CD4-positive, alpha-beta T cell treated with Interleukin-10 for 1 hour (primary cell): ENCODE measurements at places on chromosomes 6 and 20.

DNA sequence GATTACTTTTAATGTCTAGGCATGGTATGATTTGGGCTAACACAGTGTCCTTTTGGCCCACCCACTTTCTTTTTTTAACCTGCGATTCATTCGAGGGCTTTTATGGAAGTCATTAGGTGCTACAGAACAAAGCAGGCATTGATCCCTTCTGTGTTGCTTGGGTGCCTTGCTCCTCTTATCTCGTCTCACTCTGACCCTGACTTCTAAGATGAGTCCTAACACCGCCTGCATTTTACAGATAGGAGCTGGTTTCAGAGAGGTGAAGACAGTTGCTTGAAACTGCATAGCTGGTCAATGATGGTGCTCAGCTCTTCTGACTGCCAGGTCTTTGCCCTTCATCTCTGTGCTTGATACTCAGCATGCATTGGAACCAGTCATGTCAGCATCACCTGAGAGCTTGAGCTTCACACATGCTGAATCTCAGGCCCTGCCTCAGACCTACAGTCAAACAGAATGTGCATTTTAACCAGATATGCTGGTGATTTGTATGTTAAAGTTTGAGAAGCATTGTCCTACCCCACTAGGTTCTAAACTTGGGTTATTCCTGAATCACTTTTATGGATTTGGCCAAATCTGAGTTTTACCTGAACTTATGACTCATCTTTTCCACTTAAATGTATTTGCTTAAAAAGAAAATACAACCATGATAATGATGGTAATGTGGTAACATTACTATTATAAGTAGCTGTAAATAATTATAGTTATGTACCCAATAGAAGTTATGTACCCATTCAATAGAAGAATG, 142.3 kb downstream of the PLCB4 start:
- no peak for DNase-seq

- no peak for DNase-seq
Measured at GRCh38 chr20:3727401-3728021, 5.0 kb upstream of the HSPA12B start.

- no peak for DNase-seq
Measured at GRCh38 chr6:16925461-16925860, 164.2 kb upstream of the ATXN1 start.

- DNase-seq = no peak
Measured at GRCh38 chr6:160419488-160419887, 71.3 kb downstream of the SLC22A3 start.

DNA sequence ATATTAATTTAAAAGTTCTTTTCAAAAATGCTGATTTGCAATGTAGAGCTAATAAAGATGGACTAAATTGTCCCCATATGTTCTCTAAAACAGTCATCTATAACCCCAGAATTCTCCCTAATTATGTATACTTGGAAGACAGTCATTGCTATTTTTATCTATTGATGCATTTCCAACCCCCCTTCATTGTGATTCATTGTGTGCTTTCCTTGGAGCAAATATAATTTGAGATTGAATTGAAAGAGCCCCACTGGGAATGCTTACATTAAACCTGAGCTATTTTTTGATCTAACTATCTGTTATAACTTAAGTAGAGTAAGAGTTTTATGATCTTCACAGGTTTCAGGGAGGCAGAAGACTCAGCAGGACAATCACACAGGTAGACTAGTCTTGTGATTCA, 73.7 kb upstream of the PTCHD4 start:
- no peak for DNase-seq

DNA sequence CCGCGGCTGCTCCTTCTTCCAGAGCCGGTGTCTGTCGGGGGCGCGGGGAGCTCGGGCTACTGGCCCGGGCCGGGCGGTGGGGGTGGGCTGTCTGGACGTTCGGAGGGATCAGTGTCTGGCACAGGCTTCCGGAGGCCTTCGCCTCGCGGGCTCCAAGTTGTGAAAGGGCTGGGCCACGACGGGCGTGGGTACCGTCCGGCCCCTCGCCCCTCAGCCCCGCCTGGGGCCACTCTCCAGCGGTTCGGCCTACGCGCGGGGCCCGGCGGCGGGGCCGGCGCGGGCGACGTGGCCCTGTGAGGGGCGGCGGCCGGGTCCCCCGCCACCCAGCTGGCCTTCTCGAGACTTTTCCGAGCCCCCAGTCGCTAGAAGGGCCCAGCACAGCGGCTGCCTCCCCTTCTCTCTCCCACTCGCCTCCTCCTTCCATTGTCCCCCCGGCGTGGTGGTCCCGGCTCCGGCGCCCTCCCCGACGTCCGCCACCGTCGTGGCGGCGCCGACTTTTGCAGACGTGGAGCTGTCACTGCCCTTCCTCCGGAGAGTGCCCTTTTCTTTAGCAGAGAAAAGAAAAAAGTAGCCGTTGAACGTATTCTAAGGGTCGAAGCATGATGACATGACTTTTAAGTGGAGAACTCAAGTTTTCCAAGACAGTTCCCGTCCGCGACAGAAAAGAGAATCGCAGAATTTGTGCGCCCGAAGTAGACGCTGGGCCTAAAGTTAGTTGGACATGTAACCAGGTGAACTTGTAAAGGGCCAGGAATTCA, 571 bp downstream of the ITCH start:
- DNase-seq = no peak

GRCh38 chr20:33162313-33162712, 5.6 kb upstream of the BPIFA2 start:
- no peak for DNase-seq

DNA sequence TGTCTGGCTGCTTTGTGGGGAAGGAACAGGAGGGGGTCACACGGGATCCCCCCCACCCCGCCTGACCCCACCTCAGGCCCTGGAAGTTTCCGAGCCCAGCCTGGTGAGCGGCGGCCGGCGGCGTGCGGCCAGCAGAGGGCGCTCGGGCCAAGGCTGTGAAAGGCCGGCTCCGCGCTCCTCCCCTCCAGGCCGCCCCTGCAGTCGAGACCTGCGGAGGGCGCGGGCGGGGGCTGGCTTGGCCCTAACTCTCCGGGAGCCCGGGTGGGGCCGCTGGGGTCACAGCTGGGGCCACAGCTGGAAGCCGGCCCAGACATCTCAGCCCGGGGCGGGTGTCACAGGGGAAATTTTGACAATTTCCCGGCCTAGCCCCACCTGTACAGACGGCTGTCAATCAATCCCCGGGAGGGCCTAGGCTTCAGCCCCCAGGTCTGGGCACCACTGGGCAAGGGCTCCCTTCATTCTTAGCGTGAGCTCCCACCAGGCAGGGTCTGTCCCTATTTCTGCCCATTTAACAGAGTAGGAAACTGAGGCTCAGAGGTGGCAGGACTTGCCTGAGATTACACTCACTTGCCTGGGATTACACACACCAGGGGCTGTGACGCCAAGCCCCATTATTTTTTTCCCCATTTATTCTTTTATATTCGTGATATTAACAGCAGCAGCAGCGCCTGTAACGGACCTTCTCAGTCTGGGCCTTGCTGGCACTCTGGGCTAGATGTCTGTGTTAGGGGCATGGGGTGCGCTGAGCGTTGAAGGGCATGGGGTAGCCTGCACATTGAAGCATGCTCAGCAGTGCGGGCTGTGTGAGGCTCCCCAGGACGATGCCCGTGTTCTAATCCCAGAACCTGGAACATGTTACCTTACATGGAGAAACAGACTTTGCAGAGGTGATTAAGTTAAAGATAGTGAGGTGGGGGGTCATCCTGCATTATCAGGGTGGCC, 23.0 kb downstream of the ZBP1 start:
- peak; percentile 76 for DNase-seq

GRCh38 chr6:116397914-116398313, 27.2 kb downstream of the DSE start:
- DNase-seq = no peak

DNA sequence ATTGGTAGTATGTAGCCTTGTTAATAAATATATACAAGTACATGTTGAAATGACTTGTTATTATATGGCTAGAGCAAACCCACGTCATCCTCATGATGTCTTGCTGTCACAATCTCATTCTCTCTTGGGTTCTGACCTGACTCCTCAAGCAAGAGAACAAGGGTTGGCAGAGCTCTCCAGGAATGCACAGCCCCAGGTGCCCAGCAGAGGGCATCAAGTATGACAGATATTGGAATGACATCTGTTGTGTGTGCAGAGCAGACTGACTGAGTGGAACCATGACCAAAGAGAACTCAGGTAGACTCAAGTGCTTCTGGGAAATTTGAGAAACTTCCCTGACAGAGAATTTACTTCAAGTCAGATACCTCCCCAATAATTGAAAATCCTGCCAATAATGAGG, 90.6 kb downstream of the PAX1 start:
- DNase-seq = no peak

DNA sequence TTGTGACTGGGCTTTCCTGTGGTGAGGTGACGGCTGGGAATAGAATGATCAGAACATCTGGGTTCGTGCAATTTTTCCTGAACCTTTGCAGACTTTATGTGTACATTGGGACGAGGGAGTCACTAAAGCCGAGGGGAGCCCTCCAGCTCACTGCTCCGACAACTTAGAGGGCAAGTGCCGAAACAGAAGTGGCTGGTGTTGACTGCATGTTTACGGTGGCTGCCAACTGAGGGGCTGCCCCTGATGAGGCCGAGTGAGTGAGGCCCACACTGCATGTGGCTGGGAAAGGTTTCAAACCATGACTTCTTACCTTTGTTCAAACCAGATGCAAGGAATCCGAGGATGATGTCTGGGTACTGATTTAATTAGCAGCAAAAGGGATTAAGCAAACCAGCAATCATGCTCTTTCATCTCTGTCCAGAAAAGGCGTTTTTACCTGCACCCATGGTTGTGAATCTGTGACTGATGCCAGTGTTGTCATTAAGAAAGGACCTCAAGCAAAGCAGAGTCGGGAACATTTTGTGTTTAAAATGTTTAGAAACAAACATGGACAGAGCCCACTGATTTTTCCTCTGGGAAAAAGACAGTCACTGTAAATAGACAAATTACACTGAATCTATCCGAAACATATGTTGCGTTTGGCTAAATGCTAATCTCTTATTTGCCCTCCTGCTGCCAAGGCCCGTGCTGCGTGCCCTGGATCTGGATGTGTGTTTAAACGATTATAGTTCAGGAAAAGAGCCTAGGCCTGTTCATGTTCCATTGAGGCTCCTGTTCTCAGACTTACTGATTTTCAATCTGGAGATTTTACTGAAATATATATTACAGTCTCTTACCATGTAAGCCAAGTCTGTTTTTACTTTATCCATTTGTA, 105.1 kb downstream of the UST start:
- no peak for DNase-seq

- DNase-seq = peak; percentile 55
Measured at GRCh38 chr6:149128489-149129145, 188.9 kb upstream of the TAB2 start.

- peak; percentile 66 for DNase-seq
Measured at GRCh38 chr6:17156112-17156921, 54.5 kb downstream of the STMND1 start.

DNA sequence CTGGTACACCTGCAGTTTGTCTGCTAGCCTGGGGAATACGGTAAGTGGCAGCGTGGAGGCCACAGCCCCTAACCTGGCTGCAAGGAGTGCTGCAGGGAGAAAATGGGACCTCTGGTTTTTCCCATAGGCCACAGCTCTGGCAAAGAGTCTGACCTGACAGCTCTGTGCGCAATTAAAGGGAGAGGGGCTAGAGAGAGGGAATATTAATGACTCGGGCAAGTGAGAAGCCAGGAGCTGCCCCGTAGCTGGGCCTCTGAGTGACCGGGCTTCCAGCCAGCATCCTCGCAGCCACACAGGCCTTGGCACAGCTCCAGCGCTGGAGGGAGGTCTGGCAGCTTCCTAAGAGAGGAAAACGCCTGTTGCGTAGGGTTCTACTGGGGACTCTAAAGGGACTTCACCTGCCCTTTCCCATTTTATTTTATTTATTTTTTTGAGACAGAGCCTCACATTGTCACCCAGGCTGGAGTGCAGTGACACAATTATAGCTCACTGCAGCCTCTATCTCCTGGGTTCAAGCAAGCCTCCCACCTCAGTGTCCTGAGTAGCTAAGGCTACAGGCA, 18.2 kb upstream of the OCSTAMP start:
- no peak for DNase-seq

DNA sequence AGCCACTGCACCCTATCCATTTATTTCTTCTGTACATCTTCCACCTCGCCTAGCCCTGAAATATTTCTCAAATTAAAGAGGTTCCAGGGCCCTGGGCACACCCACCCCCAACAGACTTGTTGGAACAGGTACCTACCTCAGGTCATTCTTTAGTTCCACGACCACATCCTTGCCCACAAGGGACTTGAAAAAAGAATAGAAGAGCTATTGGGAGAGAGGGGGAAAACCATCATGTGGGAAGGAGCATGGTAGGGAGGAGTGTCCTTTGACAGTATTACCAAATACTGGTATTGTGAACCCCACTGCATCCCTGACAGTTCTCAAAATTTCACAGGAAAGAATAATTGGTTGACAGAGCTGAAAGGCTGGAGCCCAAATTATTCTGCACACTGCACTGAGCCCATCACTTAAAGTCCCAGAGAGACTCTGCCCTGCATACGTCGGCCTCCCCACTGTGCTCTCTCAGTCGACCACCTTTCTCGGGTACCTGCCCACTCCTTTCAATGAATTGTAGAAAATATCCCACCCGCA, 762 bp downstream of the LSM2 start:
- DNase-seq = no peak

DNA sequence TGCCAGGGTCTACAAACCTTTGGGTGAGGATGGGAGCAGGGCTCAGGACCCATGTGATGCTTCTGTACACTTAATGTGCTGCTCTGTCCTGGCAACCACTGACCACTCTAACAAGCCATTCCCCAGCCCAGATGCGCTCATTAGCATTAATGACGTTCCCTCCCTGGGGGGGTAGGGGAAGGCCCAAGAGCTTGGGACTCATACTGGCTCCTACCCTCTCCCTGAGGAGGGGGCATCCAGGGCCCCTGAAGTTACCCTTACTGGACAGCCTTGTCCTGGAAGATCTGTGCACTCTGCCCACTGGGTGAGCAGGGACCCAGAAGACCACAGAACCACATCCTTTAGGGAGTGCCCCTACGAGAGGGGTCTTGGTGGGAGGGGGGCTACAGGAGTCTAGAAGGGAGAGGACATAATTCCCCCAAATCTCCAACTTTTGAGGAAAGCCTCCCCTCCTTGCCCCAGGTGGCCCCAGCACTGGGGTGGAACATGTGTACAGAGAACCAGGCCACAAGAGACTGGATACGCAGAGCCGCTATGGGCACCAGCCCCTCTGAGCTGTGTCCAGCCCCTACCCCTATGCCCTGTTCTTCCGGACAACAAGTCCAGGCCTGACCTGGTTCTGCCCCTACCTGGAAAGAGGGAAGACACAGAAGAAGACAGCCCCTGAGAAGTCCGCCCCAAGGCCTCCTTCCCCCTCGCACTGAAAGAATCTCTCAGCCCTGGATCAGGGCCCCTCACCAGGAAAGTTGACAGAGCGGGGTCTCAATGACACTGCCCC, 1.4 kb downstream of the TEAD3 start:
- DNase-seq = no peak

DNA sequence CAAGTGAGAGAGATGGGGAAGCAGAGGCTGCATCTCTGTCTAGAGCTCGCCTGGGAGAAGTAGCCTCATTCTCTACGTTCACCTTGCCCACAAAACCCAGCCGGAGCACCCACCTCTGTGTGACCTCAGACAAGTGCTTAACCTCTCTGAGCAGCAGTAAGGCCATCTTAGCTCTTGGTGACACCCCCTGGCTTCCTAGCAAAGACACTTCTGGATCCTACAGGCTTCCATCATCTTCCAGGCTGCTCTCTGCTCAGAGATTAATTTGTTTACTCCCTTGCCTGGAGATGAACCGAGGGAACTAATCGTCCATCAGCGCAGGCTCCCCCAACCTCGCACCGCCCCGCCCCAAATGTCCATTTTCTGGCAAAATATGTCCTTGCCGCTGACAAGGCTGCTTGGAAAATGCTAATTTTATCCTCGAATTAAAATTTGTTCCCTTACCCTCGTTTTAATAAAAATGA, 24.0 kb upstream of the CTNNBL1 start:
- DNase-seq = no peak
